NCI-H2081 (cell line): ENCODE measurements at places on chromosomes 7 and 10.

DNA sequence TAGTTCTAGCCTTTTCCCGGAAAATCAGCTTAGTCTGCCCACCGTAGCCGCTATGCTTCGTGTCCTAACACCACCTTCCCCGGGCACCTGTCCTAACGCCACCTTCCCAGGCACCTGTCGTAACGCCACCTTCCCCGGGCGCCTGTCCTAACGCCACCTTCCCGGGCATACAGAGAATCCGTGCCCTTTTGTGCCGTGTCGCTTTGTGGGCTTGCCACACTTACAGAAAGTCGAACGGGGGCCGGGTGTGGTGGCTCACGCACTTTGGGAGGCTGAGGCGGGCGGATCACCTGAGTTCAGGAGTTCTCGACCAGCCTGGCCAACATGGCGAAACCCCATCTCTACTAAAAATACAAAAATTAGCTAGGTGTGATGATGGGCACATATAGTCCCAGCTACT is 73.6 kb upstream of the DNAJB6 start:
- no peak for DNase-seq

- DNase-seq = no peak
Observed at GRCh38 chr7:133124974-133125373, 43.1 kb upstream of the CHCHD3 start.

GRCh38 chr10:17202506-17202905 is 1.0 kb upstream of the TRDMT1 start:
- no peak for DNase-seq

GRCh38 chr10:83492004-83492403 is 647.3 kb upstream of the GHITM start:
- no peak for DNase-seq

DNA sequence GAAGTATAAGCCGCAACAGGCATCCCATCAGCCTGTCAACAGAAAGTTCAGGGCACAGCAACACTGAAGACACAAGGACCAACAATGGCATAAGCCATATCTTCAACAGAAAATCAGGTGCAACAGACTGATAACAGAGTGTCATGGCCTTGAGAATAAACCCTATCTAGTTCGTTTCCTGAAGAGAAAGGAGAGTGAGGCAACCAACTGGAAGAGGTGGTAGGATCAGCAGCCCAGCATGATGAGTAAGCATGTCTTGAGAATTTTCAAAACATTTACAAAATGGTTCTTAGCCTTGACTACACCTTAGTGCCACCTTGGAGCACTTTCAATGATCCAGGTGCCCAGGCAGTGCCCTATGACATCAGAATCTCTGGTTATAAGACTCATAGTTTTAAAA is 290.2 kb upstream of the SEMA3C start:
- no peak for DNase-seq

GRCh38 chr7:41809529-41809939 is 106.6 kb upstream of the INHBA start:
- DNase-seq = no peak

DNA sequence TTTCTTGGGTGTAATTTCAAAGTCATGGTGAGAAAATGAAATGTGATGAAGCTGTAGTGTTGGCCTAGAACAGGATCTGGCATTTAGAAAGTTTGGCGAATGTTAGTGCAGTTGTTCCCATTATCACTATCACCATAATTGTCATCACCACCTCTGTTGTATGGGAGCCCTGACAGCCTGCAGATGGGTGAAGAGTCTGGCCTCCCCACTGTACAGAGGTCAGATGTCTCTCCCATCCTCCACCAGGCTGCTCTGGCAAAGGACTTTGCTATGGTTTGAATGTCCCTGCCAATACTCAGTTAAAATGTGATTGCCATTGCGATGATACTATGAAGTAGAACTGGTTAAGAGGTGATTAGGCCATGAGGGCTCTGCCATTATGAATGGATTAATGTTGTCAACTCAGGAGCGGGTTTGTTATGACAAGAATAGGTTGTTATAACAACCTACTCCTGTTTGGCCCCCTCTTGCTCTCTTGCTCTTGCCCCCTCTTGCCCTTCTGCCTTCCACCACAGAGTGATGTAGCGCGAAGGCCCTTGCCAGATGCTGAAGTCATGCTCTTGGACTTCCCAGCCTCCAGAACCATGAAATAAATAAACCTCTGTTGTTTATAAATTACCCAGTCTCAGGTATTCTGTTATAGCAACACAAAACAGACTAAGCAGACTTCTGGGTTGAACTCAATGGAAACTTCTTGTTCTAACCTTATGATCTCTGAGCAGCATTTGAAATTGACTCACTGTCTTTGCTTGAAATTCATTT is 90.0 kb downstream of the GRK5 start:
- no peak for DNase-seq

DNA sequence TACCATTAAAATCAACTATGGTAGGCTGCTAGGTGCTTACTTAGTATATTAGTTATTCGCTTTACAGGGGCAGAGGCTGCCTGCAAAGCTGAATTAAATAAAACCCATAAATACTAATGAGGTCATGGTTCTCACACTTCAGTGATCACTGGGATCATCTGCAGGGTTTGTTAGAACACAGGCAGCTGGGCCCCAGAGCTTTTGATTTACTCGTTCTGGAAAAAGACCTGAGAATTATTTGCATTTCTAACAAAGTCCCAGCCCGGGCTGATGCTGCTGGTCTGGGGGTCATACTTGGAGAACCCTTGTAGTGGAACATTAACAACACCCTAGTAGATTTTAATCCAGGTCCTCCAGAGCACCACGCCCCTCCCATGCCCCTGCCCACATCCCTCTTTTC is 8.5 kb downstream of the UCN3 start:
- no peak for DNase-seq

- no peak for DNase-seq
Observed at GRCh38 chr10:106873770-106874603, 290.5 kb downstream of the SORCS1 start.

GRCh38 chr10:119189811-119190282 is 11.2 kb upstream of the PRDX3 start:
- no peak for DNase-seq

GRCh38 chr10:120017733-120018417 is 125.3 kb downstream of the SEC23IP start:
- DNase-seq = no peak

GRCh38 chr7:107922886-107923285 is 31.9 kb downstream of the DLD start:
- no peak for DNase-seq

GRCh38 chr10:72470666-72471065 is 115.9 kb upstream of the DNAJB12 start:
- DNase-seq = no peak

DNA sequence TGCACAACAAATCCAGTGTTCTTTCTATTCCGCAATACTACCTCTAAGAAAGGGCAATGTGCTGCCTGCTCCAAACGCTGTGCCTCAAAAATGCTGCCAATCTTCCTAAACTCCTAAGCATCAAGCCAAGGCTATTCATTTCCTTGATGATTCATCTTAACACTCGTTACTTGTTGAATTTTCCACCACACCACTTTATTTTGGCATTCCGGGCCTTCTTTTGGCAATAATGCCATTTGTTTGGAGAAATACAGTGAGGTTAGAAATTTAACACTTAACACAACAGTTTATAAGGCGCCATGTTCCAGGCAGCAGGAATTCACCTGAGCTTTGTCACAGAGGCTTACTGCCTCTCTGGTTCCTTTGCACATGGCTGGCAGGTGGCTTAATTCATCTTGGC is 82.6 kb upstream of the ABCB5 start:
- no peak for DNase-seq

- DNase-seq = peak; percentile 2
Observed at GRCh38 chr10:63217120-63217605, 84.0 kb downstream of the NRBF2 start.

DNA sequence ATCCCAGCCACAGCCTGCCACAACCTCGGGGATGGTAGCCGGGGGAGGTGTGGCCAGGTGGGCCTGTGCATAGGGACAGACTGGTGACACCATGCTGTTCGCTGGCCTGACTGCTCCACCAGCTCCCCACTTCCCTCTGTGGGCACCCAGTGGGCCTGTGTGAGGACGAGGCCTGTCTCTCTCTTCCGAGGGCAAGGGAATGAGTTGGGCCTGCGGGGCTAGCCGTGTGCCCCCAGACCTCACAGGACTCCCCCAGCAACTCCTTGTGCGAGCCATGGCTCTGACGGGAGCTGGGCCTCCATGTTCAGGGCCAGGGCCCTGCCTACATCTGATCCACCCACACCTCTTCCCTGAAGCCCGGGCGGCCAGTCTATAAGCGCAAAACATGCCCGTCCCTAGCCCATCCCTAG is 40.5 kb downstream of the PWWP2B start:
- no peak for DNase-seq

- DNase-seq = no peak
Observed at GRCh38 chr7:81645435-81645834, 124.4 kb downstream of the HGF start.

- no peak for DNase-seq
Observed at GRCh38 chr10:13862546-13863233, 275.9 kb downstream of the PRPF18 start.

DNA sequence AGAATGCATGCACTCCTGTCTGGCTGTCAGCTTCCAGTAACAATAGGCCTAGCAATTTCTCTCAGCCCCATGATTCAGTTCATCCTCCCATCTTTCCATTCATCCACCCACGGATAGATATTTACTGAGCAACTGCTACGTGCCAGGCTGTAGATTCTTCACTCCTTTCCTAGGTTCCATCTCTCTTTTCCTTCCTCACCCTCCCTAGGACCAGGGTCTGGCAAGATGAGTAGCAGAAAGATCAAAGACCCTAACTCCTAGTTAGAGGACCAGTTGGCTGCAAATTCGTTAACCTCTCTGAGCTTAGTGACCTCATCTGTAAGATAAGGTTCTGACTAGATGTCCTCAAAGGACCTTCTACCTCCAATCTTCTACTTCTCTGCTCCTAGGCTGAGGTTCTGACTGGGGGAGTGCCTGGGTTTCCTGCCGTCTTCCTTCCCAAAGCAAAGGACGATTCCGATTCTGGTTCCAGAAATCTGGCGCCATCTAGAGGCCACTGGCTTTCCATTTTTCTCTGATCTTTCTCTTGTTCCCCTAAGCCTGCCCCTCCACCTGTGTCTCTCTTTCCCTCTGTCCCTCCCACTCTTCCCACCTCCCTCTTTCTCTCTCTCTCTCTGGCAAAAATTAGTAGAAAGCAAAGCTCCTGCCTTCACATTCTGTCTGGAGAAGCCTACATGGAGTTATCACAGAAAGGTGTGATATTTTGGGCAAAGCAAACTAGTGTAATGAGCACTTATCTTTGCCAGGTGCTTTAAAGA is 26.2 kb downstream of the TBATA start:
- DNase-seq = peak; percentile 65

DNA sequence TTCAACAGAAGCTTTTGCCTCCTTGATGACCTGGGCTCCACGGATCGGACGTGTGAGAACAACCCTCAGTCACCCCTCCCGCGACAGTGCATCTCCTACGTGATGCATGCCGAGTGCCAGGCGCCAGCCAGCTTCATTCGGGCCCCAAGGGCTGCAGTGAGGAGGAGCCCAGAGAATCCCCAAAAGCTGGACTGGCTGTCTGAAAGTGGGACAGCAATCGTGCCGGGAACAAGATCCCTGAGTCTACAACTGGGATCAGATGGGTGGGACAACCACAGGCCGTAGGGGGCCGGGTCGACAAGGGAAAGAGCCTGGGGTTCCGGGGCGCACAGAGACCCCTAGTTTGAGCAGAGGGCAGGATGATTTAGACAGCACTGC is 27.2 kb downstream of the EBF3 start:
- no peak for DNase-seq

- DNase-seq = no peak
Observed at GRCh38 chr7:83150310-83150709, 12.4 kb downstream of the PCLO start.

DNA sequence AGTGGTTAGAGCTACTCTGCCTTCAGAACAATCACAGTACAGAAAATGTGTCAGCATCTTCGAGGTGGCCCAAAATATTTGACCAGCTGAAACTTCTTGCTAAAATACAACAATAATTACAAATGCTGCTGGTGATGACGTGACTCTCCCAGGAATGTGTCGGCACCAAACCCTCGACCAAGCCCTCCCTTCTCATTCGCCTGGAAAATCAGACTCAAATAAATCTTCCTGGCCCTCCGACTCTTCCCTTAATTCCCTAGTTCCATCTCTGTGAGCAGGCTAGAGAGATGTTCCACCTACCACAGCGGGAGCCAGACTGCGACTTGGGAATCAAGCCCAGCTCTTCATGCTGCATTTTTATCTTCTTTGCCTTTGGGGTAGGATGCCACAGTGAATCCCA is 4.1 kb downstream of the PRSS2 start:
- no peak for DNase-seq

DNA sequence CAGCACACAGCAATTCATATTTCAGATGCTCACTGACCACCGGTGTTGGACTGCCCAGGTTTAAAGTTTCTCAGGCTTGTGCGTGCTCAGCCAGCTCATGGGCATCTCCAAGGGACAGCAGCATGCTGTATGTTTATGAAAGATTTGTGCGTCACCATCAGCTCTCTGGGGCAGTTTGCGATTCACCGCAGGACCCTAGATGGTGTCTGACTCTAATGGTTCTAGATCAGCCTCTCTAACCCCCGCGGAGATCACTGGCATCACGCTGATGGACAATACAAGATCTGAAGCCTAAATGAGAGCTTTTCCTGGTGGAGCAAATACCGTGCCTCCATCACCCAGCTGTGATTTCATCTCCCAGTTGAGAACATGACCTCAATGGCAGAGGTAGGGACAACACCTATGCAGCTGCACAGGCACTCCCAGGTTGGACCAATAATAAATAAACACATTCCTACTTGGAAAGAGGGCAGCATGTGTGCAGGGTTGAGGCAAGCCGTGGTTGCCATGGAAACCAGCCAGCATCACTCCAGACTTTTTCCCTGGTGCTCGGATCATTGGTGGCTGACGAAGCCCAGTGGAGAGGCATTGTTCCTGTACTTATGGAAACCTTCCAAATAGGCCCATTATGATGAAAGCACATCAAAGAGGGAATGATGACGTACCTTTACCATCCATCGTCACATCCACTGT is 253.6 kb downstream of the KCNMA1 start:
- DNase-seq = no peak

- peak; percentile 47 for DNase-seq
Observed at GRCh38 chr7:112383671-112384417, 66.4 kb upstream of the IFRD1 start.

GRCh38 chr10:28149746-28150145 is 150.9 kb upstream of the ODAD2 start:
- no peak for DNase-seq
